Stimulated activated CD4-positive, alpha-beta T cell treated with anti-CD3 and anti-CD28 coated beads, Interleukin-4, amount 100 ng/mL, for 4 hours (primary cell): ENCODE measurements at places on chromosomes 1 and 21.

DNA sequence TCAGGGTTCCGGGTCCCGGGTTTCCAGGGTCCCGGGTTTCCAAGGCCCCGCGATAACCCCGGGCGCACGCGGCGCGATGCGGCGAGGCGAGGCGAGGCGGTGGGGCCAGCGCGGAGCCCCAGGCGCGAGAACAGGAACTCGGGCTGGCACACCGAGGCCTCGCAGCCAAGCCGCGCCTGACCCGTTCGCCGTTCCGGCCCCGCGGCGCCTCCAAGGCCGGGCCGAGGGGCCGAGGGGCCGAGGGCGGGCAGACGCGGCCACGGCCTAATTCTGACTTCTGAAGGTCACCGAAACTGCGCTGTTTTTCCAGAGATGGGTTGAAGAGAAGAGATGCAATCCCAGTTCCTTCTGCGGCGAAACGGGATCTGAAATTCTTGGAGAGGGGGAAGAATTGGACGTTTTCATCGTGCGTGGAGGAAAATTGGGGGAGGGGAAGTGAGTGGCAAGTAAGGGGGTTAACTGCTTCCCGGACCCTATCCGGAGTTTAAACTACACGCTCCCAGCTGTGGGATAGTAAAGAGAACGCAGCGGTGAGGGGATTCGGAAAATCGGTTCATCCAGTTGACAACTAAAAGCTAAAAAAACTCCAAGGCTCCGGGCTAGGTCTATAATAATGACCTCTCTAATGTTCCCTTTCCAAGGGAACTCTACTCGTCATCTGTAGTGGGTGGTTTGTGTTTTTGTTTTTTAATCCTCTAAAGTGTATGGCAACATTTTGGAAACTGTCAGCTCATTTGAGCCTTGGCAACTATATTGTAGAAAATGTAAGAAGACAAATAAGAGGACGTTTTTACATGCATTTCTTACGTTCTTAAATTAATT, 8.2 kb downstream of the TBX15 start:
- no peak for DNase-seq

DNA sequence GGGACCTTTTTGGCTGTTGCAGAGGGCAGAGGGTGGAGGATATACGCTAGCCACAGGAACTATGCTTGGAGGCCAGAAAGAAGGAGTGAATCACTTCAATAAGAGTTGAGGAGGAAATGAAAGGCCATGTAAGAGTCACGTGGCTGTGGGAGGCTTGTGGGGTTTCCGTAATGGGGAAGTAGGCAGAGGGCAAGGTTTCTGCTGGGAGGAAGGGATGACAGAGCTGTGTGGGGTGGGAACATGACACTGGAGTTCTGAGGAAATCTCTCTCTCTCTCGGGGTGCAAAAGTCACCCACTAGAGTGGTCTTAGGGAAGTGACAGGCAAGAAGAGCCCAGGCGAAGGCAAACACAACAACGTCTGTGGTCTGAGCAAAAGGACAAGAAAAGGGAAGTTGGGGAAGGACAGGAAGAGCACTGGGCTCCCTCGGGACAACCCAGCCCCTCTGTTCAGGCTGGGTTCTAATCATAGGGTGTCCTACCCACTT, 3.9 kb upstream of the CD1C start:
- no peak for DNase-seq

DNA sequence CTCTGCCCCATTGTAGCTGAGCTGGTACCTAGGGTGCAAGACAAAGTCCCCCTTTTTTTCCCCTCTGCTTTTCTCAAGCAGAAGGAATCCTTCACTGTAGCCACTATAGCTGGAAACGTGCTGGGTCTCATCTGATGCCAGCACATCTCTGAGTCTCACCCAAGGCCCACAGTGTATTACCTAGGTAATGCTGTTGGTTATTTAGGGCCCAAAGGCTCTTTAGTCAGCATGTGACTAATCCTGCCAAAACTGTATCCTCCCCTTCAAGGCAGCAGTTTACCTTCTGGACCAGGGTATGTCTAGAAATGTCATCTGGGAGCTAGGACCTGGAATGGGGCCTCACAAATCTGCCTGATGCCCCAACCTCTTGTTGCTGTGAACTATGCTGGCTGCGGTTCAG, 423.4 kb downstream of the NUF2 start:
- no peak for DNase-seq

DNA sequence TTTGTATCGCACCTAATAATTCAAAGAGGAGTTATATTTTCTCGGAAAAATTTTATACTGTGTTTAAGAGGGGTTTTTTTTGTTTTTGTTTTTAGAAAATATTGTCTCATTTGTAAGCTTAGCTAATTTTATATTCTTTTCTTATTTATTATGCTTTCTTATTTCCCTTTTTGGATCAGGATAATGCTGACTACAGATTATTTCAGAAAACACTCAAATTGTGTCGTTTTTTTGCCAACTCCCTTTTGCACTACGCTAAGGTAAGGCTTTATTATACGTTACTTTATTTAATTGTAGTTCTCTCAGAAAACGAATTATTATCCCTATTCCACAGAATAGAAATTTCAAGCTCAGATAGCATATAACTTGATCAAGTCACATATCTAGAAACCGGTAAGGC, 26.8 kb upstream of the METTL18 start:
- no peak for DNase-seq

DNA sequence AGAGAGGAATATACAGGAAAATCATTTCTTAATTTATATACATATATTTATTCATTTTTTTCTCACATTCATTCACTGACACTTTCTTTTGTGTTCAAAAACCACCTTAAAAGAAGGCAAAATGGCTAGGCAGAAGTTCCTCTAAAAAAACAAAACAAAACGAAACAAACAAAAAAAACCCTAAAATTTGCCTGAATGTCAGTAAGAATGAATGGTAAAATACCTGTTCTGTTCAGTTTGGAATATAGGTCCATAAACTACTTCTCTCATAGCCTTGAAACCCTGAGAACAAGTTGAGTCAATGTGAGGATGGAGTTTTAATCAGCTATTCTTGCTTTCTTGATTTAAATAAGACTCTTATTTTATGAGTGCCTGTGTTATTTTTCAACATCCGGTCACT, 14.7 kb upstream of the ALG6 start:
- no peak for DNase-seq

DNA sequence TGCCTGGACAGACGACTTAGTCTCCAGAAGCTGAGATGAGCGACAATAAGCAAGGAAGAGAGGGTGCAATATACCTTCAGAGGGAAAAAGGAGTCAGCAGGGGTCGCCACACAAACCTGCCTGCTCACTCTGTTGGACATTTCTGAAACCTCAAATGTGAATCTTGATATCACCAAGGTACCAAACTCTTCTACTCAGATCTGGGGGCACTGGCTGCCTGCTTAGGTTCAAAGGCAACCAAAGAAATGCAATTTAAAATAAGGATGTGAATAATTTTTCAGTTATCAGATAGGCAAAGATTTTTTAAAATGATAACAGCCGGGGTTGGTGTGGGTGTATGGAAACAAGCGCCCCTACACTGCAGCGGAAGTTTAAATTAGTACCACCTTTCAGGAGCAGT, 164.2 kb downstream of the HIVEP3 start:
- DNase-seq, result peak; percentile 58

DNA sequence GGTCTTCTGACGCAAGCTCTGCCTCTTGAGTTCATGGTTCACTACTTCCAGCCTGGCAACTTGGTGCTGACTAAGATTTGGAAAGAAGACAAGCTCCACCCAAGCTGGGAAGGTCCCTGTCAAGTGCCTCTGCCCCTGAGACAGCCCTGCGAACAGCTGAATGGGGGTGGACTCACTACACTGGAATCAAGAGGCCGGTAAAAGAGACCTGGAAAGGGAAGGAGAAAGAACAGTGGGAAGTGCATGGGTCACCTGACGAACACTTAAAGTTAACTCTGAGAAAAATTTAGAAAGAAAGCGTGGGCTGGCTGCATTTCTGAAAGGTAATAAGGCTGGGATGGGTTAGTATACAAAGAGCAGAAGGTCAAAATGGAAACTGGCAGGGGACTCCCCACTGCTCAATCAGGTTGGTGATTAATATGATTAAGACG, 26.1 kb upstream of the ZNF496 start:
- DNase-seq, result no peak

DNA sequence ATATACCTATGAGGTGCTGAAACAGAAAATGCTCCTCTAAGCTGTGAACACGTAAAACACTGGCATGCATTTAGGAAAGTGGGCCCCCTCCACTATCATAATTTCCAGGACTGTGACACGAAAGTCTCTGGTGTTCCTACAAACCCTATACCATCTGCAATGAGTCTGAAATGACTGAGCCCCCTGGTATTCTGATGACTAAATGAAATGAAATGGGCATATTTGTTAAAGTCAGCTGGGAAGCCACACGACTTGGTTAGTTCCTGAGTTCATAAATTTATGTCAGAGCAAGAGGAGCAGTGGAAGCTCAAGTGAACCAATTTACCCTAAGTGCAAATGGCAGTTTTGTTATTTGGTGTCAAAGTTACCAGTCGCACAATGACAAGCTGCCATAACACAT, 182.3 kb downstream of the KCTD3 start:
- no peak for DNase-seq

DNA sequence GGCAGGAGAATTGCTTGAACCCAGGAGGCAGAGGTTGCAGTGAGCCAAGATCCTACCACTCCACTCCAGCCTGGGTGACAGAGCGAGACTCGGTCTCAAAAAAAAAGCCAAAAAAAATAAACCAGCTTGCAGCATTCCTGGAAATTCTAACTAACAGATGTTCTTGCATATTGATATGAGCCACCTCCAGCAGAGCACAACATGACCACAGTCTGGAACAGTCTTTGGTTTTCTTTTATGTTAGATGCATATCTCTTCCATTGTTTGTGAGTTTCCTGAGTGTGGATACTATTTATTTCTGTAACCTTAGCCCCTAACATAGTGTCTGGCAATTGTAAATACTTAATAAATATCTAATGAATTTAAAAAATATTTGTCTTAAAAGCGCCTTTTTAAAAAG, 23.9 kb downstream of the IFNAR1 start:
- no peak for DNase-seq

DNA sequence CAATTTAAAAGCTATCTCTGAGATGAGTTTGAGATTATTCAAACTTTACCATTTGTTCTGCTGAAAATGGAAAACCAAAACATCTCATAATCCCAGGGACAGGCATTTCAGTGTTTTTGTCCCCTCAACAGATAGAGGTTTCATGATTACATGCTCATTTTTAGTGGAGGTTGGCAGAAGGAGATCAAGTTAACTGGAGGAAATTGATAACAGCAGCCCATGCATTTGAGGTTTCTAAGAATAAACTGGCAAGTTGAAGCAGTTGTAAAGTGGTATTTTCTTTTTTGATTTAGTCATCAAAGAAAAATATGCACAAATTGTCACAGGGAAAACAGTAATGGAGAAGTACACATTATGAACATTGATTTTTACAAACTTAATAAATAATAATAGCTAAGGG, 205.8 kb downstream of the PLA2G4A start:
- no peak for DNase-seq

- no peak for DNase-seq
Observed at GRCh38 chr21:44471341-44471740, 16.0 kb downstream of the LRRC3 start.

- no peak for DNase-seq
Observed at GRCh38 chr1:12052008-12052573, 11.0 kb upstream of the TNFRSF8 start.

GRCh38 chr21:36321325-36322082, 1.5 kb downstream of the MORC3 start:
- no peak for DNase-seq

DNA sequence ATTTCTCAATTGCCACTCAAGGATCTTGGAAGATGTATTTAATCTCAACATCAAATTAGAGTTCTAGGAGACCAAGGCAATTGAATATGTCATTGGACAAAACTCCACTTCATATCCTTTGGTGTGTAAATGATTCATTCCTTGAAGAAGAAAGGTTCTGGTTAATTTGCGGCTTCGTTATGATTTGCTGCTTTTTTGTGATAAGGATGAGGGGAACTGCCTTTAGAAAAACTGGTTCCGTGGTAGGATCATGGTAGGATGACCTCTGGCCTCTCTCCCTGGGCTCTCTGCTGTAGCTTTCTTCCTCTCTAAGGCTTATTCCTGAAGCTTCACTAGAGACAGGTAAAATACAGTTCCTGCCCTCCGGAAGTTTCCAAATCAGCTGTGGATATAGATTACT, 51.5 kb upstream of the ERRFI1 start:
- no peak for DNase-seq

- peak; percentile 63 for DNase-seq
Observed at GRCh38 chr1:15740924-15741850, 1.1 kb upstream of the TMEM82 start.

- no peak for DNase-seq
Observed at GRCh38 chr21:14881863-14882499, 182.8 kb downstream of the NRIP1 start.
